ENCODE measurements at places on chromosomes 2 and 18.

DNA sequence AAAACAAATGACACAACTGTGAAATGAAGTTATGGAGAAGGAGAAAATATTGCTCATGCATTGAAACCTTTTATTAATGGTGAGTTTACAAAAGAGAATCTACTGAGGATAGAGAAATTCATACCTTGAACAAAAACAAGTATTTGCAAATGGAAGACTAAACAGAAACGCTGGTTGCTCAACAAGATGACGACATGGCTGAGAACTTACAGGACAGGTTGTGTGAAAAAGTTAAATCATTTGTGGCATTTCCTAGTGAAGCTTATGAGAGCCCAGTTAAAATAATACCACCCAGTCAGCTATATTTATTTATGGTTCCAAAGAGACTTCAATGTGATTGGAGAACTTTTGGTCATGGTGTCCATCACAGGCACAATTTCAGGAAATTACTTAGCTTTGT is 148.6 kb upstream of the PKDCC start:
- DNase-seq = no peak

DNA sequence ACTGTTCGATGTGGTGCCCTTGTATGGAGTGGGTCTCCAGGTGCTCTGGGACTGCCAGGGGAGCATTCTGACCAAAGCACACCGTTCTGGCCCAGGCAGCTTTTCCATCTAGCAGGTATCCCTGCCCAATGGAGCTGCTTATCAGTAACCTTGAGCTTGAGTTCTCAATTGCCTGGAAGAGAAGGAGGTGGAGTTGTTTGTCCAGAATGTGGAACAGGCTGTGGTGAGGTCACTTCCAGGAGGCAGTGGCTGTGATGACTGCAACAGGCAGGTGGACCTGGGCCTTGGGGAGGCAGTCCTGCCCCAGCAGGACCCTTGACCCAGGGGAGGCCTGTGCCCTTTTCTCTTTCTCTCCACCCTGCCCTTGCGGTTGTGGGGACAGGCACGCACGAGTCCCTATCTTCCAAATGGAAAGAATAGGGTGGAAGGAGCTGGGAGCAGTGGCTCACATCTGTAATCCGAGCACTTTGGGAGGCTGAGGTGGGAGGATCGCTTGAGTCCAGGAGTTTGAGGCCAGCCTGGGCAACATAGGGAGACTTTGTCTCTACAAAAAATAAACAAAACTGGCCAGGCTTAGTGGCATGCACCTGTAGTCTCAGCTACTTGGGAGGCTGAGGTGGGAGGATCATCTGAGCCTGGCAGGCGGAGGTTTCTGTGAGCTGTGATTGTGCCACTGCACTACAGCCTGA is 66.2 kb upstream of the MCFD2 start:
- no peak for DNase-seq

GRCh38 chr2:174794851-174795374 is 30.6 kb upstream of the CHRNA1 start:
- no peak for DNase-seq

GRCh38 chr2:61233581-61233980 is 71.6 kb downstream of the C2orf74 start:
- DNase-seq = no peak

GRCh38 chr18:67513280-67513679 is 3.2 kb downstream of the DSEL start:
- no peak for DNase-seq

GRCh38 chr2:177783835-177784744 is 288.5 kb downstream of the PDE11A start:
- DNase-seq = no peak

- DNase-seq = no peak
Measured at GRCh38 chr18:76889091-76889699, 66.8 kb downstream of the ZNF236 start.

DNA sequence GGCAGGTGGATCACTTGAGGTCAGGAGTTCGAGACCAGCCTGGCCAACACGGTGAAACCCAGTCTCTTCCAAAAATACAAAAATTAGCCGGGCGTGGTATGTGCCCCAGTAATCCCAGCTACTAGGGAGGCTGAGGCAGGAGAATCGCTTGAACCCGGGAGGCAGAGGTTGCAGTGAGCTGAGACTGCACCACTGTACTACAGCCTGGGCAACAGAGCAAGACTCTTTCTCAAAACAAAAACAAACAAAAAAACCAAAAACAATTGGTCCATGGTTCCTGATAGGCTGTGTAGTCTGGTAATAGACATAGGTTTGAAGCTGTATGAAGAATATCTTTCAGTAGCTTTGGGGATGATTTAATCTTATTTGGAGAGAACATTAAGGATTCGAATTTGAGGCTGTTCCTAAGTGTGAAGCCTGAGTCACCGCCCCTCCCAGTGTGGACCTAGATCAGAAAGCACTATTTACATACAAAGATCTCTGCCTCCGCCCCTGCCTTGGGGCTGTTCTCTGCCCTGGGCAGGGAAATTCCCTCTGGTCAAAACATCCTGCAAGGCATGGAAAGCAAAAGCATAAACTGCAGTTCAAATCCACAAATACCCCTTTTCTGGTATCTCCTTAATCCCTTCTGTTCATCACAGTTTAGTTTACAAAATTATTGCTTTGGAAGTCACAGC is 52.8 kb upstream of the PMAIP1 start:
- no peak for DNase-seq

GRCh38 chr18:63098018-63098981 is 221.3 kb downstream of the BCL2 start:
- no peak for DNase-seq

DNA sequence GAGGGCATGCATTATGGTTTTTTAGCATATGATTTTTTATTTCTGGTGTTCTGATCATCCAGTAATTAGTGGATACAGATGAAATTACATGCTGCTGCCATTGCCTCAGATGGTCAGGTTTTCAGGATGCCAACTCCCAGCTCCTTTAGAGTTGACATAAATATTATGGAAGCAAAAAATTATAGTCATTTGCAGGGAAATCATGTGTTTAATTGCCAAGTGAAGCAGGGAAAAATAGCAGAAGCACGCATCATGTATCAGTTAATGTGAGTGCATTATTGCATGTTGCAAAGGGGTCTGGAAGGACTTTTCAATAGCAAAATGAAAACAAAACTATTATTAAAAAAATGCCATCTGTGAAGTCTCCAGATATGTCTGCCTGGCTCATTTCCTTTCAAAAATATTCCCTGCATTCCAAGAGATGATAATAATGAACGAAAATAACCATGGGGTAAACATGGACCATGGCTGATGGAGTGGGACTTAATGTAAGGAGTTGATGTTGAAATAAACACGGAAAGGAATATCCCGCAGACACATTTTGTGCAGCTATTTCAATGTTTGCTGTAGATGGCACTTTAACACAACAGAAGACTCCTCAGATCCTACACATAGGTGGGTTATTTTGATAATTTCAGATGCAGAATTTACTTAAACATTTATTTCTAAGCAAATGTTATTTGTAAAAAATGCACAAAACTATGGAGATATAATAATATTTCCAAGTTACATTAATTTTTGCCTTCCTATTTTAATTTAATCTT is 87.7 kb upstream of the DYNAP start:
- DNase-seq = no peak

DNA sequence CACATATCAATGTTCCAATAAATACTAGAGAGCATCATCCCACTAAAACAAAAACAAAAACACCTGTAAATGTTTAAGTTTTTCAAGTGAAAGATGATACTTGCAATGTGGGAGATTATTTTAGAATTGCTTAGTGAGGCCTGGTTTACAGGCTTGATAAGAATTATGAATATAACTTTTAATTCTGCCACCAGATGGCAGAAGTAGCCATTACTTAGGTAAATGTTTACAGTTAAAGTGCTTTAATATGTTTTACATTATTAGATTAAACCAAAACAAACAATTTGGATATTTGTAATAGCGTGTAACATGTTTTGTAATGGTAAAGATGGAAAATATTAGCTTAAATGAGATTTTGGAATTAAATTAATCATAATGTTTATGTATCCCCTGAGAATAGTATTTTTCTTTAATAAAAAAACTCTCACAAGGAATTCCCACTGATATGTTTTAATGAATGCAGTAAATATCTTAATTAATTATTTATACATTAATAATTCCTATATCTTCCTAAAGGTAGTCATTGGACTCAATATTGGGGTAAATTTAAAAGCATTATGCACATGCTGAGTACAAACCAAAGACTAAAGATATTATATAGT is 522.0 kb downstream of the SPAG16 start:
- DNase-seq = no peak

DNA sequence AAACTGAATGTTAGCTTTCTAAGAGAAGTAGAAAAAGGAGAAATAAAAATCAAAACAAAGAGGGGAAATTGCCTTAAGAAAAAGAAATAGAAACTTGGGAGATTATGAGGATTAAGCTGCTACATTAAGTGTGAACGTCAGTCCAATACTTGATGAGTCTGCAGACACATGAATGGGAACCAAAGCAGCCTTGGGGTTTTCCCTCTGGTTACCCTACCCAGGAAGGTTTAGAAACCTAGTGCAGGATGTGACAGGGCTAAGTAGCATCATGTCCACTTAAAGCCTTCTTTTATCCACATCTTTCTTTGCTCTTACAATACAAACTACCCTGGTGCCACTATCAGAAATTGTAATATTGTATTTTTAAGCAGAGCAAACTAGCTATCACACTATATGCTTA is 22.3 kb downstream of the SLC35F5 start:
- DNase-seq = no peak

DNA sequence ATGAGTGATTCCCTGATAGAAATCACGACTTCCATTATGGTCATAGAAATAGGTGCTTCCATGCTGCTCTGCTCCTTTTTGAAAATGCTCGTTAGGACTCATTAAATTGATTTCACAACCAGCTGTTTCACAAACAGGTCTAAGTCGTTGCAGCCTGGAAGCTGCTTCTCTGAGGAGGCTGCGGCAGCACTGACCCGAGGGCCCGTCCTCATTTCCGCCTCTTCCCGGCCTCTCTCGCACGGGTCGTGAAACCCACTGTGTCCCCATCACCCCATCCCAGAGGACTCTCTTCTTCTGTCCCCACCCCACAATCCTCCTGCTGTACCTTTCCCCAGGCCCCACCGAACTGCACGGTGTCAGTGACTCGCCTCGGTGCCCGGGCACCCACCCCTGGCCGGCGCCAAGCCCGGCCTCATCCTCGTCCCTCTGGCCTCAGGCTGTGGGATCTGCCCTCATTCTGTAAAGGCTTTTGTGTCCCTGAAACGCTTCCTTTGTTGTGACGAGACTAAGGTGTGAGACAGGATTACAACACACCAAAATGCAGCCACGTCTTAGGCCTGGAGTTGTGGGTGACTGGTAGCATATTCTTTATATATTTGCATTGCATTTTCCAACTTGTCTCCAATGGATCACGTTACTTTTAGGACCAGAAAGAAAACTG is 112.7 kb upstream of the CTDP1 start:
- no peak for DNase-seq

DNA sequence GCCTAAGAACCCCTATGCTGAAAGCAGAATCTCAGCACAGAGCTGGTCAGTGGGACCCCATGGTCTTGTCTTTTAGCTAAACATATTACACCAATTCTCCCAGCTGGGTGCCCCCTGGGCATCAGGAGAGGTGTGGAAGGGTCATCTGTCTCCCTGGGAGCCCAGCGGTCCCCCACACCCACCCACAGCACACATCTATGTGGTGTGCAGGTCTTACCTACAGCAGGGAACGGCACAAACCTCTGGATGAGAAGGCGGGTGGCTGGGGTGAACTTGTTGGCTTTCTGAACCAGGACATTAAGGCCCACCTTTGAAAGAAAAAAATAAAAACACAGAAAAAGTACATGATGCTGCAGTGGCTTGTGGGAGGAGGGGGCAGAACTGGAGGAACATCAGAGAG is 70.7 kb downstream of the EMX1 start:
- DNase-seq = no peak

GRCh38 chr18:79819968-79820351 is 22.2 kb downstream of the KCNG2 start:
- DNase-seq = no peak

GRCh38 chr2:43013821-43014345 is 212.5 kb downstream of the ZFP36L2 start:
- no peak for DNase-seq

GRCh38 chr2:26610504-26611335 is 30.4 kb downstream of the CIB4 start:
- DNase-seq = no peak

DNA sequence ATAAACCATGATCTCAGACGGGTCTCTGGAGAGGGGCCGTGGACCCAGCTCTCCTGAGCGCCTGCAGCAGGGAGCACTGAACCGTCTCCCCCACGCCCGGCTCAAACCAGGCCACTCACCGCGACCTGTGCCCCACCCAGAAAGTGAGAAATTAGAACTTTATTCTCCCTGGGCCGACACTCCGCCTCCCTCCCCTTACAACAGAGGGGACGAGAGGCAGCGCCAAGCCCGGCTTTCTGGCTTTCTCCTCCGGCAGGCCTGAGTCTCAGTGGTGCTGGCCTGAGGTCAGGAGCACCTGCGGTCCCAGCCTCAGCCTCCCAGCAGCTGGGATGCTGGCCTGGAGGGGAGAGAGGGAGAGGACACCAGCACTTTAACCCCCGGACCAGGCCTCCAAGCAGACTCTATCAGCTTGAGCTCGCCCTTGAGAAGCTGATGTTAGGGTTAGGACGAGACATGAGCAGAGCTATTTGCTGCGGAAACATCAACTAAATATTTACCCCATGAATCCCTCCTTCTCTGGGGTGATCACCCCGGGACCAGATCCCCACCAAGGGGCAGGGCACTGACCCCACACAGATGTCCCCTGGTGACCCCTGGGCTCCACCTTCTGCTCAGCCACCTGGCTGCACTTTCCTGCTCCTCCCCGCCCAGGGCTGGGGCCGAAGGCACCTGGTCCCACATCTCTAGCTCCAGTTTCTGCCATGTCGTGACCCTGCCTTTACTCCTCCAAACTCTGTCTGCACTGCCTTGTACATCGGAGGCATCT is 856.3 kb upstream of the SALL3 start:
- DNase-seq = no peak

- DNase-seq = no peak
Measured at GRCh38 chr2:172434821-172435605, 7.6 kb downstream of the ITGA6 start.

DNA sequence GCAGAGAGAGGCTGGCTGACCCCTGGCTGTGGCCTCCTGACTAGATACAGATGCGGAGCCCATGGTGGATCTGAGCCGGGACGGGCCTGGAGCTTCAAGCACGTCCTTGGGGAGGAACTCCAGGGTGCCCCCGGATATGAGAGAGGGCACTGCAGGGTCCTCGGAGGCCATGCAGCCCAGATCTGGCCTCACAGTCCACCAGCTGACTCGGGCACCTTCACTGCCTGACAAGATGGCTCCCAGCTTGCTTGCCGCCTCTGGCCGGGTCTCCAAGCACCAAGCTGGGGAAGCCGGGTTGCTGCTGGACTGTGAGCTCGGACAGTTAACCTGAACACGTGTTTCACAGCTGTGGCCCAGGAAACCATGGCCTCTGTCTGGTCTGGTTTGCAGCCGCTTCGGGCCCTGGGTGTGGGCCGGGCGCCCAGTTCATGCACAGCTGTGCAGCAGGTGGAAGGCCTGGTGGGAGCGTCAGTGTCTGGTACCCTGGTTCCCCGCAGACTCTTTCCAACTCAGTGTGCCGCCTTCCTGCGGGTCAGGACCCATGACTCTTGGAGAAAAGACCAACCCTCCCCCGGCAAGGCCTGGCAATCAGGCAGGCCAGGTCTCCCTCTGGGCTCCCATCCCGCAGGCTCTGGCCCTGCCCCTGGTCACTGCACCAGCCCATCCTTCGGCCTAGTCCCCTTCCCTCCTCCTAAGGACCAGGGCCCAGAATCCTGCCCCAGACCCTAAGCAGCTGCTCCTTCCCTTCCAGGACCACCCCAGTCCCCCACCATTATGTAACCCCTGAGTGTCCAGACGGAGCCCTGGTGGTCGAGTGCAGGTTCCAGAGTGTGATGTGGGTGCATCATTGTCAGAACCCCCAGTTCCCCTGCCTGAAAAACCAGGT is 74.6 kb upstream of the OTOS start:
- DNase-seq = no peak

GRCh38 chr2:71551631-71551915 is 98.2 kb downstream of the DYSF start:
- DNase-seq = no peak
